ENCODE measurements at places on chromosomes 11 and 22. TPM values are rescaled to one million over a fixed set of nuclear protein-coding genes. Genes with fewer than 3 reads are reported as not detected.

The KLHDC7B gene
- total RNA-seq = not detected

The NLRP14 gene
- total RNA-seq = 0.04 TPM

The KRTAP5-7 gene
- total RNA-seq = not detected

The OR2D2 gene
- total RNA-seq = not detected

The KCNK4 gene
- 0.80 TPM for total RNA-seq

The MYBPC3 gene
- not detected for total RNA-seq
